ENCODE measurements at places on chromosomes 3 and 15. TPM values are rescaled to one million over a fixed set of nuclear protein-coding genes. Genes with fewer than 3 reads are reported as not detected.

GRCh38 chr15:95556225-95556624, 774.3 kb upstream of the NR2F2 start:
- no peaks in the 10 kb centered on the region for H3K36me3 ChIP-seq
- no peaks in the 10 kb centered on the region for H3K27me3 ChIP-seq
- no peak overlapping the region for H3K27ac ChIP-seq
- no peak for DNase-seq
- H3K4me3 ChIP-seq = no peak overlapping the region

Gene CPEB1
- total RNA-seq = 4.6 TPM

DNA sequence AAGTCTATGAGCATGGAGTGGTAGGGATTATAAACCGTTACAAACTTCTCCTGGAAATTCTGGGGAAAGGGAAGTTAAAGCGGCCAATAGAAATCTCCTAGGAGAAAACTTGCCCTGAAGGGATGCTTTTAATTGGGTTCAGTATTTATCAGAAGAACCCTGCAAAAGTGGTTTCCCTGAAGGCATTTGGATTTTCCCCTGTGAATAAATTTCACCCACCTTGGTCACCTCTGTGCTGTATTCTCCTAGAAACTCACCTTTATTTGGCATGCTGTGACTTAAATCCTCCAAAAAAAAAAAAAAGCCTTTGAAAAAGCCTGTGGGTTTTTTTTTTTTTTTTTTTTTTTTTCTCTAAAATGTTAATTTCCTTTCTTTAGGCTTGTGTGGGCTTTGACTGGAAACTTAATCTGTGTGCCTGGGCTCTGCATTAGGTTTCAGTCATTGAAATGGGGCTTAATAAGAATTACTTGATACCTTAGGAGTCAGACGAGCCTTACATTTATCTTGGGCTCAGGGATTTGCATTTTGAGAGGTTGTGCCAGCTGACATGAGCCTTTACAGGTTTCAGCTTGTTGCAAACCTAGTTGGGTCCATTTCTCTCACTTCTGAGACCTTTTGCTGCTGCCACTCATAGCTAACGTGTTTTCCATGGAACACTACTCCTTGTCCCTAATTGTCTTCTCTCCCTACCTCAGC, 22.0 kb downstream of the TGFBR2 start:
- H3K36me3 ChIP-seq = peaks cover 6% of the 10 kb centered on the region
- no peak overlapping the region for H3K4me3 ChIP-seq
- peaks cover 71% of the 10 kb centered on the region for H3K4me1 ChIP-seq
- H3K27me3 ChIP-seq = no peaks in the 10 kb centered on the region
- DNase-seq = no peak
- peak overlapping the region; percentile 83 for H3K27ac ChIP-seq

Gene CD276
- 7.5 TPM for total RNA-seq

DNA sequence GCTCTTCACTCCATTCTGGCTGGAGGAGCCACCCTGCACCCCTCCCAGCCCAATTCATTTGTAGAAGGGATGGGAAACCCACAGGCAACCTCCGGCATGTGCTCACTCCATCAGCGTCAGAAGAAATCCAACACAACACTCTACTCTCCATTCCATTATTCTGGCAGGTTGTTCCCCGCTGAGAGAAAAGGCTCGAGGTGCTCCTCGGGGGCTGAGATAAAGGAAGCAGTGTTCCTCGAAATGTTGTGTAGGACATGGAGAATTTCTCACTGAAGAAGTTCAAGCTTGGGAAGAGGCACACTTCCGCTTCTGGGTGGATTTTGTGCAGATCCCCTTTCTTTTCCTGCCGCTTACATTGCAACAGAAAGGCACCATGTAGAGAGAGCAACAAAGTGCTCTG, 355.0 kb upstream of the CFAP20DC start:
- H3K4me3 ChIP-seq = no peak overlapping the region
- H3K27ac ChIP-seq = no peak overlapping the region
- H3K27me3 ChIP-seq = no peaks in the 10 kb centered on the region
- no peak for DNase-seq

Gene HEXA
- 53.1 TPM for total RNA-seq

DNA sequence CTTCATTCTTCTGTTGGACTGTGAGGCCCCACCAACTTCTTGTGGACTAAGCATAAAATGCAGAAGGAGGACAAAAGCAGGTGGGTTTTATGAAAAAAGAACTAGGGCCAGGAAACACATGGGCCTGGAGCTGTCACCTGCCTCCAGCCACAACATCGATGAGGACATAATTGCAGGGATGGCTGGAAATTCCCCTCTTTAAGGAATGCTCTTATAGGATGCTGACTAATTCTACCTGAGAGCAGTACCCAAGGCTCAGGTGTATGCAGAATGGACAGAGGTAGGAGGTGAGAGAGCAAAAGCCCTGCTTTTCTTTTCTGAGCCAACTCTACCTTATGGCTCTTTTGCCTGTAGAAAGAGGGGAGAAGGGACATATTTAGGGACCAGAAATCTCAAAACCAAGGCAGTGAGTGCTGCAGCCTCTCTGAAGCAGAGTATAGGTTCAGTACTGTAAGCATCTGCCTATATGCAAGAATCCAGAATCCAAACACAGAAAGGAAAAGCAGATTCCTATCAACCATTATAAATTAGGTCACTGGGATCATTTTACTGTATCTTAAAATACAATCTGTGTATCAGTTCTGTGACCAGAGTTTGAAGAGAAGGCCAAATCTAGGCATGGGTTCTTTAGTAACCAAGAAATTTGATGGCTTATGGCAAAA, 205.3 kb upstream of the WNT5A start:
- H3K4me3 ChIP-seq = no peak overlapping the region
- no peaks in the 10 kb centered on the region for H3K36me3 ChIP-seq
- H3K4me1 ChIP-seq = peaks cover 4% of the 10 kb centered on the region
- H3K27me3 ChIP-seq = no peaks in the 10 kb centered on the region
- no peak overlapping the region for H3K27ac ChIP-seq
- no peak for DNase-seq

DNA sequence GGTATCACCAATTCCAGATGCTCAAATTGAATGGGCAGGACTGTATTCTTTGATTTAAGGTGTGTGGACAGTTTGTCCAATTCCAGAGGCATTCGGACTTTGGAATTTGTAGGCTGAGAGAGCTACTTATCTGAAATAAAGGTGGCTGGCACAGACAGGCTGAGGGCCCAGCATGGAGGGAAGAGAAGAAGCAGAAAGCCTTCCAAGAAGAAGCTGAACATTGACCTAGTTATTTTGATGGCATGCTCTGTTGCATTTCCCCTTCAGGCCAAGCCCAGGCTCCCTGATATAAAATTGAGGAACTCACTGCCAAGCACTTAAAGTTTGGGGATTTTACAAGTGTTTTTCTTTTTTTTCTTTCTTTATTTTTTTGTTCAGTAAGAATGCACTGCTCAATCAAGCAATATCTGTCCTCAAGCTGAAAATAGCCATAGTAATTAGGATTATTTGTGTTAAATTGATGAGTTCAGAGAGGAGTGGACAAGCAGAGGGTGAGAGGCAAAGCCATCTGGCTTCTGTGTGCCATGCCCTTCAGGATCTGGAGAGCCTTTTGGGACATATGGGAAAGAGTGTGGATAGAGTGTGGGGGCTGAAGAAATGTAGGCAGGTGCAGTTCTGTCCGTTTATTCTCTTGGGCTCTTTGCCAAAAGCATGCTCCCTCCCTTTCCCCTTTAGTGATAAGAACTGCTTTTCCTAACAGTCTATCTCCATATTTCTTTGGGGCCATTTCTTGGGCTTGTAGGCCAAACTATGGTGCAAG, 148.9 kb downstream of the OXSM start:
- no peak overlapping the region for H3K27ac ChIP-seq
- H3K36me3 ChIP-seq = no peaks in the 10 kb centered on the region
- H3K4me3 ChIP-seq = no peak overlapping the region
- no peaks in the 10 kb centered on the region for H3K4me1 ChIP-seq

Gene LZTFL1
- total RNA-seq = 5.3 TPM

DNA sequence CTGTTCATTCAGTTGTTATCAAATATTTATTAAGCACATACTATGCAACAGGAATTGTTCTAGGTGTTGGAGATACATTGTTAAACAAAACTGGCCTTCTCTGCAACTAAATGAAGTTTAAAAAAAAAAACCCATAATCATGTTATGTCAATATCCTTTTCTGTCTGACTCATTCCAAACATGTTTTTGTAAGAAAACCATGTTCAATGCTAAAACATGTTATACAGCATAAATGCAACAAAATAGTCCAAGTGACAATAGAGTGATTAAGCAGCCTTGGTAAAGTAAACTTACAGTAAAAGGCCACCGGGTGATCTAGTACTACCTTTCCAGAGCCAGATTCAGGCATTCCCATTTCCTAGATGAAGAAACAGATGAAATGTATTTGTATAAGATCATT, 278.0 kb upstream of the NECTIN3 start:
- H3K27me3 ChIP-seq = no peaks in the 10 kb centered on the region
- no peaks in the 10 kb centered on the region for H3K4me1 ChIP-seq
- no peaks in the 10 kb centered on the region for H3K36me3 ChIP-seq

Gene AGBL1
- total RNA-seq = 17.7 TPM

GRCh38 chr3:154152741-154153140, 31.6 kb downstream of the ARHGEF26 start:
- no peak for DNase-seq
- H3K4me1 ChIP-seq = no peaks in the 10 kb centered on the region
- no peak overlapping the region for H3K4me3 ChIP-seq

Gene MELTF
- total RNA-seq = 0.54 TPM

DNA sequence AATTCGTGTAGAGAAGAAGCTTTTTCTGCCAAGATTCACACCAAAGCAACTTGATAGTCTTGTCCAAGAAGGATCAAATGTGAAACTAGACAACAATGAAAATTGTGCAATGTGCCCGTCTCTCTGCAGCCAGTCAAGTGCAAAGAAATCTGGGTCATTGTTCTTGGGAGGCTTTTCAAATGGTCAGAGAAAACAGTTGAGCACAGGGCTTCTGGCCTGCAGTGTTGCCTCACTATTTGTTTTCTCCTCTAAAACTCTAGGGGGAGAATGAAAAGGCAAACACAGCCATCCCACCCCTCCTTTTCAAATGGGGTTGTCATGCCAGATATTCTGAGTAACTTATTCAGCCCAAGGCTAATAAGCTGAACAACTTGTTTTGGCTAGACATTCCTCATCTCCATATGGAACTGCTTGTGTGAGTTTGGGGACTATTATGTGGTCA, 417.6 kb upstream of the CDIN1 start:
- no peak for DNase-seq
- H3K4me3 ChIP-seq = no peak overlapping the region
- H3K4me1 ChIP-seq = no peaks in the 10 kb centered on the region
- H3K36me3 ChIP-seq = no peaks in the 10 kb centered on the region

- H3K4me1 ChIP-seq = no peaks in the 10 kb centered on the region
- no peak for DNase-seq
- H3K27me3 ChIP-seq = no peaks in the 10 kb centered on the region
- no peaks in the 10 kb centered on the region for H3K36me3 ChIP-seq
Measured at GRCh38 chr15:76669521-76670207, 235.5 kb downstream of the SCAPER start.

Gene MEGF11
- total RNA-seq = not detected

- no peak overlapping the region for H3K4me3 ChIP-seq
- H3K4me1 ChIP-seq = no peaks in the 10 kb centered on the region
- no peak for DNase-seq
- H3K27ac ChIP-seq = no peak overlapping the region
- H3K27me3 ChIP-seq = no peaks in the 10 kb centered on the region
- no peaks in the 10 kb centered on the region for H3K36me3 ChIP-seq
Measured at GRCh38 chr3:191961529-191961928, 500.6 kb downstream of the PYDC2 start.

DNA sequence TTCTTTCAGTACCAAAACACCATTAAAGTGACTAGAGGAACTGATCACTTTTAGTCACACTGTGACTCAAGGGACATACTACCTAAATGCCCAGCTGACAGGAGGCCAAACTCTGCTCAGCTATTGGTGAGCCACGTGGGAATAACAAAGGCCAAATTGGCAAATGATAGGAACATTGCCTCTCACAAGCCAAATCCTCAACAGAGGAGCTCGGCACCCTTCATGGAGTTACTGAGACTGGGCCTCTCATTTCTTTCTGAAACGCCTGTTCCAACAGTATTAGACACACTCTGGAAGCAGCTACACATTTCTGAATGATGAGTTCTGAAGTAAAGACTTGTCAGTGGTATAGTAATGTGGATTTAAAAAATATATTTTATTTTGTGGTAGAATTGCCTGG, 166.0 kb upstream of the COL8A1 start:
- no peaks in the 10 kb centered on the region for H3K36me3 ChIP-seq
- H3K27ac ChIP-seq = no peak overlapping the region
- no peak overlapping the region for H3K4me3 ChIP-seq
- H3K27me3 ChIP-seq = no peaks in the 10 kb centered on the region
- no peak for DNase-seq
- no peaks in the 10 kb centered on the region for H3K4me1 ChIP-seq

DNA sequence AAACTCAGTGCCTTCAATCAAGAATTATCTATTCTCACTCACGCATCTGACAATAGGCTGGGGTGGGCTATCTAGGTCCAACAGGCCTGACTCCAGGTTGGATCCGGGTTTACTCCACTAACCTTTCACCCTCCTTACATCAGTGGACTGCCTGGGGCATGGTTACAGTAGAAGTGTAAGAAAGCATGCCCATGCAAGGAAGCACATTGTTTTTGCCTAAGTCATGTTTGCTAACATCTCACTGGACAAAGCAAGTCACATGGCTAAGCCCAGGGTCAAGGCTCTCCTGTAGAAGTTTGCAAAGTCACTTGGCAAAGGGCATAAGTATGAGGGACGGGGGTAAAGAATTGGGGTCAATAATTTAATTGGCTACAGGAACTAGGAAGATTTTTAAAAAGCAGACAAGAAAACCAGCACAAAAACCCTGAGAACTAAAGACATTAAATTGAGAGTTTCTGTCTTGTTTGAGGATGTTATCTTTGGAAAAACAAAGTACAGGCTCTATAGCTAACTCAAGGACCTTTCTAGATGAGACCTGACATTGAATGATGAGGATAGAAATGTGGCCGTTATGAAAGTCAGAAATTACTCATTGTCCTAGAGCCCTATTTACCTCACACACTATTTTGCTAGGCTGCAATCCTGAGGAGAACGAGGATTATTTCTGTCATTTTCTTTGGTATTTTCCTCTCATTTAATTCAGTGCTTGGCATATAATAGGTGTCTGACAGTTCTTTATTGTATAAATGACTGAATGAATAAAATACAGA, 214.2 kb downstream of the IL20RB start:
- H3K27me3 ChIP-seq = no peaks in the 10 kb centered on the region
- no peak for DNase-seq
- no peaks in the 10 kb centered on the region for H3K4me1 ChIP-seq

GRCh38 chr3:159323848-159324247, 522.0 kb downstream of the MFSD1 start:
- H3K4me1 ChIP-seq = no peaks in the 10 kb centered on the region
- no peaks in the 10 kb centered on the region for H3K27me3 ChIP-seq
- no peak overlapping the region for H3K27ac ChIP-seq
- DNase-seq = no peak
- H3K36me3 ChIP-seq = no peaks in the 10 kb centered on the region

- no peaks in the 10 kb centered on the region for H3K4me1 ChIP-seq
- H3K27me3 ChIP-seq = peaks cover 4% of the 10 kb centered on the region
- DNase-seq = no peak
- H3K36me3 ChIP-seq = no peaks in the 10 kb centered on the region
- H3K27ac ChIP-seq = no peak overlapping the region
Measured at GRCh38 chr3:180594631-180595558, 7.1 kb upstream of the TTC14 start.

Gene SPG21
- total RNA-seq = 52.0 TPM

GRCh38 chr3:168459226-168459784, 363.6 kb upstream of the GOLIM4 start:
- no peaks in the 10 kb centered on the region for H3K4me1 ChIP-seq
- H3K27ac ChIP-seq = no peak overlapping the region
- H3K36me3 ChIP-seq = no peaks in the 10 kb centered on the region
- H3K27me3 ChIP-seq = no peaks in the 10 kb centered on the region

Data from psoas muscle (tissue), 8 donors.